ENCODE measurements at places on chromosomes 3 and 15.

GRCh38 chr3:36486009-36486795 lies 105.9 kb downstream of the STAC start:
- DNase-seq: no peak

GRCh38 chr15:99606646-99607045 lies 40.9 kb downstream of the MEF2A start:
- DNase-seq: no peak

DNA sequence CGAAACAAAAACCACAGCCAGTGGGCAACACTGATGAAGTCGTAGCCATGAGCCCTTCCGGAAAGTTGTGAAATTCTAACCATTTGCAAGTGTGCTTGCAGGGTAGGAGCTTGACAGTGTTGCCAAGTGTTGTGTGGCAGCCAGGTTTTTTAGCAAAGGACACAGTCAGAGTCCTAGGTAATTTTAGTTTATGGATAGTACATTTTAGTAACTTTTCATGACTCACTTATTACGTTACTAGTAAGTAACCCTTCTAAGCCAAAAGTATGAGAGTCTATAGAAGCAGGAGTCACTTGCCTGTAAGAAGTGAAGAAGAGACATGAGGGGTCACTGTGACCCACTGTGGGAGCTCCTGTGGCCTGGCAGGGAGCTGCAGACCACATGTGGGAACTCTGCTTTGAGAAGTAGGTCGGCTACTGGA lies 54.8 kb upstream of the ADPGK start:
- no peak for DNase-seq

GRCh38 chr3:11574981-11575669 lies 68.6 kb downstream of the VGLL4 start:
- no peak for DNase-seq

- no peak for DNase-seq
Observed at GRCh38 chr3:38031022-38031994, 1.9 kb upstream of the PLCD1 start.

- no peak for DNase-seq
Observed at GRCh38 chr3:192514081-192514753, 213.1 kb downstream of the FGF12 start.

GRCh38 chr15:27828746-27829145 lies 270.4 kb downstream of the OCA2 start:
- no peak for DNase-seq

GRCh38 chr15:68227643-68228142 lies 1.8 kb downstream of the CLN6 start:
- no peak for DNase-seq

DNA sequence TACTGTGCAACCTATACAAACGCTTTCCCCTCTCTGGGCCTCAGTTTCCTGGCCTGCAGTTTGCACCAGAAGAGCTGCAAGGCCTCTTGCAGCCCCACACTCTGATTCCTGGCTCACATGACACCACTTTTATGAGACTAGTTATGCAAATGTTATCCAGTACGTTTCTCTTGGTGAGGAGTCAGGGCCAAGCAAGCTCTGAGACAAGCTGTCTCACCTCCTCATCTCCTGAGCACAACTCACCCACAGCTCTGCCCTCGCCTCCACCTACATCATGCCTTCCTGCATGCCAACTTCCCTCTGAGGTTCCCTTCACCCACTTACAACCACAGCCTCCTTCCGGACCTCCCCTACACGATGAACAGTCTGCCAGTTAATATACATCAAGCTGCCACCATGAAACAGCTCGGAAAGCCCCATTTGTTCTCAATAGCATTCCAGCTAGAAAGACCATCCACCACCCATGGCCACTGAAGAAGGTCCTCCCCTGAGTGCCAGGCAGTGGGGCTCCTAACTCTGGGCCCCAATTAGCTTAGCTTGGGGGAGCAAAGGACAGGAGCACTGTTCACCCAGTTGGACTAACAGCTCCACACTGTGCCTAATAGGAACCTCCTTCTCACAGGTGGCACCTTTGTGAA lies 25.0 kb downstream of the CRYGS start:
- no peak for DNase-seq

DNA sequence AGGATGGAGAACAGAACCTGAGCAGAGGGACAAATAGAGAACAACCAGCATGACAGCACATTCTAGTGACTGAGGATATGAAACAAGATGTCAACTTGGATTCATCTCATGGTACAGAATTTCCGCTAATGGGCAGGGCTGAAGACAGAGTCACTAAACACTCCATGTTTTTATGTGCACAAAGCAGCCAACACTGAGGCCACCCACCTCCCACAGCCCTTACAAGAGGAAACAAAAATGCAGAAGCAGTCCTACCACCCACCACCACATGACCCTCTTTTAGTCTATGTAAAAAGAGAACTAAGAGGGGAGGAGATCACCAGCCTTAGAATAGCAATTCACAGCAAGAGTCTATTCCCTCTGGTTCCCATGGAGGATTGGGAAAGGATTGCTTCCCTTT lies 131.4 kb upstream of the UBE2E2 start:
- DNase-seq: no peak

DNA sequence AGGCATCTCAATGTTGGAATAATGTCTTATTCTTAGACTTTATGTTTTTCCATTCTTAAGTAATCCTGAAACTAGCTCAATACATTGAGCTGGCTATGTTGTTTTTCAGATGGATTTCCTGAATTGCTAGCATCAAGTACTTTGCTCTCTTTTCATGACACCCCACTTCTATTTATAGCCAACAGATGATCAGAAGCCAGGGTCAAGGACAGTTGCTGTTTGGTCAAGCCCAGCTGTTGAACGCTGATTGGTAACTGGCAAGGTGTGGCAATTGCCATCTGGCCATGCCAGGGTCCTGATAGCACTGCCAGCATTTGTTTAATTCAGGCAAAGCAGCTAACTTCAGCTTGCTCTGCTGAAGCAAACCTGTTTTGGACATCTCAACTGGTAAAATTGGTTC lies 46.2 kb upstream of the PLCL2 start:
- no peak for DNase-seq

- no peak for DNase-seq
Observed at GRCh38 chr3:100500320-100500880, 8.0 kb downstream of the TMEM45A start.

DNA sequence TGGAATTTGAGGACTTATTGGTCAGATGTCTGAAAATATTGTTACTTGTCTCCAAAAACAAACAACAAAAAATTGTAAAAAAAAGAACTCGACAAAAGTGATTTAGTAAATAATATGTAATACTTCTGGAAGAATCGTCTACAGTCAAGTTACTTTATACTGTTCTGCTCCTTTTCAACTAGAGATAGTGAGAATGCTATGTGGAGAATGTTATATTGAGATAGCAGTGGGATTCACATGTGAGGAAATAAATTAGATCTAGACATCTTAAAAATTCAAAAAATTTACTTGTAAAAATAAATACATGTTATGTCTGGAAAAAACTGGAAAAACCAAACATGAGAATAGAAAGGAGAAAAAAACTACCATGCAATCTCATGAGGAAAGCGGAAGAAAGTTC lies 64.9 kb downstream of the SGO1 start:
- DNase-seq: no peak

DNA sequence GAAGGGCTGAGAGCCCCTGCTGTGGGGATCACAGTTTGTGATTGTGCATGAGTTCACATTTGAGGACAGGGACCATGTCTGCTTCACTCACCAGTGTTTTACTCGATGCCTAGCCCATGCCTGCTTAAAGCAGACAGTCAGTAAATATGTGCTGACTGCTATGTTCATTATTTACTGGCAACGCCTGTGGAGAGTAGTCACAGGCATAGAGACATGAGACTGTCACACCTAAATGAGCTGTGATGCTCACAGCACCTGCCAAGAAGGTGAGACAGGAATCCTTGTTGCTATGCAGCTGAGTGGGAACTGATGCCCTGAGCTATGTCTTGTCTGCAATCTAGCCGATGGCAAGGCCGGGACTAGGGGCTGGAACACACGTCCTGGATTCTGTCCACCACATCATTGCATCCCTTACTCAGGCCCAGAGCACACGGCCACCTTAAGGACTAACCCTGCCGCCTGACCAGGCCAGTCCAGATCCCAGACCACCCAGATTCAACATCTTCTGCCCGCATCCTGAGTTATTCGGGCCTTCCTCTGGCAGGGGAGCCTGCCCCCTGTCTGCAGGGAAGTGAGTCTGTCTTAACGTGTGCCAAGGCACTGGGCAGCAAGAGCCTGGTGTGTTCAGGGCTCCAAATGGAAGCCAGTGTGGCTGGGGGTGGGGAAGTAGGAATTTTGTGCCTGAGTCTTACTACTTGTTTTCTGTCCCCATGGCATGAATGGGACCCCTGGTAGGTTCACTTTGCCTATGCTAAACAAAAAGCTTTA lies 44.8 kb downstream of the FGD5 start:
- no peak for DNase-seq

DNA sequence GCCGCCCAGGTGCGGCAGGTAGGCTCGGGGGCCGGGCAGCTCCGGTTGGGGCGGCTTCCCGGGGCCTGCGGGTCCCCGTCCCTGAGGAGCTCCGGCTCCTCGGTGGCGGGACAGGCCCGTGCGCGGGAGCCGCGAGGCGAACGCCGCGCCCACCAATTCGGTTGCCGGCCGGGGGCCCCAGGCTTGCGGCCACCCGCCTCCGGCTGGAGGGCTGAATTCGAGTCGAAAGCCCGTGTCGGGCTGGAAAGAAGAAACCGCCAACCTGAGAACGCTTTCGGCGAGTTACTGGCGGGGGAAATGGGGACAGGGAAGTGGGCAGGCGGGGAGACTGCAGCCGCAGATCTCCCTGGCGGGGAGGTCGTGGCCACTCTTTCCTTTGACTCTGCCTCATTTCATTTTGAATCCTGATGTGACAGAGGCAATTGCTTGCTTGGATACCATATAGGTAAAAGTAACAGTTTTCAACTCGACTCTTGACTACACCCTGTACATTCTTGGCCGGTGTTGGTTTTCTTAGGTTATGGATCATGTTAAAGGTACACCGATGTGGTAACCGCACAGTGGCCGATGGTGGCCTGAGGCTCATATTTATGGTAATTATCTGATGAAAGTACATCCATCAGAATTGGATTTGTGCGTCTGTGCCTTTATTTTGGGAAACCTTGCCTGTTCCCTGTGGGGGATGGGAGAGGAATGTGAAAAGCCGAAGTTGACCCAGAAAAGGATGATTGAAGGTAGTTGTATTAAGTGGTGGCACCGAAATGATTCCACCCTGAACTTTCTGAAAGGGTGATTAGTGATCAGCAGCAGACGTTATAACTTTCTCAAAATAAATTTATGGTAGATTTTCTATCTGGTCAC lies 1.7 kb downstream of the B3GNT5 start:
- DNase-seq: no peak

All from heart left ventricle (tissue), 16 donors.